ENCODE measurements at places on chromosomes 1 and 21. TPM values are rescaled to one million over a fixed set of nuclear protein-coding genes. Genes with fewer than 3 reads are reported as not detected.
A peak's percentile ranks its signal among the peaks of the same experiment; 100 is the strongest.

ELF3 gene
- 0.36 TPM for total RNA-seq

DNA sequence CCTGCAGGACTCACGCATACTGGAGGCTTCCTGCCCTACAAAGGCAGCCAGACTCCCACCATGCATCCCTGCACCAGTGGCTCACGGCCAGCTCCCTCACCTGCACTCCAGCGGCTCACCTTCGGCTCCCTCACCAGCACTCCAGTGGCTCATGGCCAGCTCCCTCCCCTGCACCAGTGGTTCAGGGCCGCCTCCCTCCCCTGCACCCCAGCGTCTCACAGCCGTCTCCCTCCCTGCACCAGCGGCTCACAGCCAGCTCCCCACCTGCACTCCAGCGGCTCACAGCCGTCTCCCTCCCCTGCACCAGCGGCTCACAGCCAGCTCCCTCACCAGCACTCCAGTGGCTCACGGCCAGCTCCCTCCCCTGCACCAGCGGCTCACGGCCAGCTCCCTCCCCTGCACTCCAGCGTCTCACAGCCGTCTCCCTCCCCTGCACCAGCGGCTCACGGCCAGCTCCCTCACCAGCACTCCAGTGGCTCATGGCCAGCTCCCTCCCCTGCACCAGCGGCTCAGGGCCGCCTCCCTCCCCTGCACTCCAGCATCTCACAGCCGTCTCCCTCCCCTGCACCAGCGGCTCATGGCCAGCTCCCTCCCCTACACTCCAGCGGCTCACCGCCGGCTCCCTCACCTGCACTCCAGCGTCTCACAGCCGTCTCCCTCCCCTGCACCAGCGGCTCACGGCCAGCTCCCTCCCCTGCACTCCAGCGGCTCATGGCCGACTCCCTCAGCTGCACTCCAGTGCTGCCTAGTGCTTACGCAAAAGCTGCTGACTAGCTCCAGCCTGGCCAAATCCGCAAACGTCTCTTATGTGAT, 324.5 kb downstream of the NPHP4 start:
- no peaks in the 10 kb centered on the region for H3K36me3 ChIP-seq
- H3K27ac ChIP-seq, result no peak overlapping the region
- no peak overlapping the region for H3K4me3 ChIP-seq
- DNase-seq, result no peak

PIGV gene
- total RNA-seq, result 12.4 TPM

DNA sequence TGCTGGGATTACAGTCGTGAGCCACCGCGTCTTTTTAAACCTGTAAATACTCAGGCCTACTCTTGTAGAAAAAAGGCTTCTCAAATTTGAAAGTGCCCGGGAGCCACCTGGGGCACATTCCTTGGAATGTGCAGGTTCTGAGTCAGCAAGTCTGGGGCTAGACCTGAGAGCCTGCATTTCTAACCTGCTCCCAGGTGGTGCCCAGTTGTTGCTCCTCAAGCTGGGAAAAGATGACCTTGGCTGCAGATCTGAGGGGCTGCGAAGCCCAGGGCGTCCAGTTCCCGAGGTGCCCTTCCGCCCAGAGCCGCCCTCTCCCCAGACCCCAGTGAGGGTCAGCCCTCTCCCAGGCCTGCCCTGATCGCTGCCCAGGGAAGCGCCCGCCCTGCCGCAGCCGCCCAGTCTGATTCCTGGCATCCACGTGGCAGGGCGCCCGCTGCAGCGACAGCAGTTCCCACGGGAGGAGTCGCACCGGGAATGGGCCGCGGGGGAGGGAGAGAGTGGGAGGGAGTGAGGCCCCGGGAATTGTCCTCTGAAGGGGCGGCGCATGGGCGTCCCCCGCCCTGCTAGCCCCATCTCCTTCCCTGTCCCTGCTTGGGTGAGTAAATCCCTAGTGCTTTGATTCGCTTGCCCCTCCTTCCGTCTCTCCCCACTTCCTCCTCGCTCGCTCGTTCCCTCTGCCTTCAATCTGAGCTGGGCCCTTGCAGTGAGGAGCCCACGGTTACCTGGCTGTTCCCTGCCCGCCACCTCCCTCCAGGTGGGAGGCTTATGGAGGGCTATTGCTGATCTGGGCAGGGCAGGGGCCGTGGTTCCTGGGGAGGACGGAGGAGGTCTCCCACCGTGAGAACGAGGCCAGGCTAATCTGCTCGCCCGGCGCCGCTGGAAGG, 18.8 kb upstream of the TENT5B start:
- H3K4me1 ChIP-seq, result peaks cover 28% of the 10 kb centered on the region
- no peaks in the 10 kb centered on the region for H3K27me3 ChIP-seq
- no peak for DNase-seq
- peak overlapping the region; percentile 88 for H3K27ac ChIP-seq

GRCh38 chr1:17258116-17258757, 9.3 kb downstream of the PADI3 start:
- no peak for DNase-seq
- H3K4me3 ChIP-seq, result no peak overlapping the region
- H3K27ac ChIP-seq, result no peak overlapping the region
- peaks cover 9% of the 10 kb centered on the region for H3K27me3 ChIP-seq
- H3K4me1 ChIP-seq, result no peaks in the 10 kb centered on the region

- no peak for DNase-seq
- peaks cover 16% of the 10 kb centered on the region for H3K27me3 ChIP-seq
- no peak overlapping the region for H3K4me3 ChIP-seq
- H3K4me1 ChIP-seq, result peaks cover 4% of the 10 kb centered on the region
- H3K36me3 ChIP-seq, result no peaks in the 10 kb centered on the region
These were observed 58.2 kb downstream of the NFASC start for GRCh38 chr1:204928671-204929486.

DNA sequence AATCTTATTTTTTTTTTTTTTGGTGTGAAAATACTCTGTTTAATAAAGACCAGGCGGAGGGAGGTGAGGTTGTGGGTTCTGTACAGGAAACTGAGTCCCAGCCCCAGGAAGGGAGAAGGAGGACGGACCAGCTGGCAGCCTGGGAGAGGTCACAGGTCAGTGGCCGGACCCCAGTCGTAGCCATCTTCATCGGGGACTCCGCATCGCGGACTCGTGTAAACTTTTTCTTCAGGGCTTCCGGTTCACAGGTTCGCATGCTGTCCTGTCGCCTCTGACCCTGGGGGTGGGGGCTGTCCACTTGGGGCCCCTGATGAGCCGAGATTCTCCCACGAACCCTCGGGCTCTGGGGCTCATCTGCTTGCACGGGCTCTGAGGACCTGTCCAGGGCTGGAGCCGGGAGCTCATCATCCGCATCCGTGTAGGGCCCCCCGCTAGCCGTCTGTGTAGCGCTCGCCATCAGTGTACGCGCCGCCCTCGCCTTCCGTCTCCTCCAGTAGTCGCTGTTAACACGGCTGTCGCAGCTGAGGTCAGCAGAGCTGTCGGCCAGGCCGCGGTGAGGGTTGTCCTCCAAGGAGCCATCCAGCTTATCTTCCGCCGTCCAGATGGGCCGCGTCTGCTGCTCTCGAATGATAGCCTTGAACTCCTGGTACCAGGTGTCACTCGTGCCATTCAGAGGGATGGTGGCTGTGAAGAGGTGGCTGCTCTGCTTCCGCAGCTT, 975.7 kb upstream of the PRMT6 start:
- peaks cover 2% of the 10 kb centered on the region for H3K27me3 ChIP-seq
- DNase-seq, result peak; percentile 89
- no peaks in the 10 kb centered on the region for H3K4me1 ChIP-seq
- no peaks in the 10 kb centered on the region for H3K36me3 ChIP-seq

CELA3A gene
- total RNA-seq, result not detected

DNA sequence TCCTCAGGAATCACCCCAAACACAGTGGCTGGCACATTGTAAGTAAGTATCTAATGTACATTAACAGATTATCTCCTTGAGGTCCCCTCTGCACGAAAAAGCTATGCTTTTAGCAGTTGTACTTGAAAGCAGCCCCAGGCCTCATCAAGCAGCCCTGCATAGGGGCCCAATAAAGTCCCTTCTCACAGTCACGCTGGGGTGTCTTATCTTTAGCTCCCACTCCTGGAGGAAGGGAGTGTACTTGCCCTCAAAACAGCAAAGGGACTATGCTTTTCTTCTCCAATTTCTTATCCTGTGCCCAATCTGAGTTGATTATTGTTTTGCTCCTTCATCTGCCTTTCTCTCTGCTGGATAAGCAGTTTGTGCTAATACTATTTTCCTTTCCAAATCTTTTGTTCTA, 168.8 kb upstream of the PLXNA2 start:
- no peaks in the 10 kb centered on the region for H3K36me3 ChIP-seq
- H3K27ac ChIP-seq, result no peak overlapping the region
- peaks cover 13% of the 10 kb centered on the region for H3K27me3 ChIP-seq
- no peaks in the 10 kb centered on the region for H3K4me1 ChIP-seq
- no peak for DNase-seq

DNA sequence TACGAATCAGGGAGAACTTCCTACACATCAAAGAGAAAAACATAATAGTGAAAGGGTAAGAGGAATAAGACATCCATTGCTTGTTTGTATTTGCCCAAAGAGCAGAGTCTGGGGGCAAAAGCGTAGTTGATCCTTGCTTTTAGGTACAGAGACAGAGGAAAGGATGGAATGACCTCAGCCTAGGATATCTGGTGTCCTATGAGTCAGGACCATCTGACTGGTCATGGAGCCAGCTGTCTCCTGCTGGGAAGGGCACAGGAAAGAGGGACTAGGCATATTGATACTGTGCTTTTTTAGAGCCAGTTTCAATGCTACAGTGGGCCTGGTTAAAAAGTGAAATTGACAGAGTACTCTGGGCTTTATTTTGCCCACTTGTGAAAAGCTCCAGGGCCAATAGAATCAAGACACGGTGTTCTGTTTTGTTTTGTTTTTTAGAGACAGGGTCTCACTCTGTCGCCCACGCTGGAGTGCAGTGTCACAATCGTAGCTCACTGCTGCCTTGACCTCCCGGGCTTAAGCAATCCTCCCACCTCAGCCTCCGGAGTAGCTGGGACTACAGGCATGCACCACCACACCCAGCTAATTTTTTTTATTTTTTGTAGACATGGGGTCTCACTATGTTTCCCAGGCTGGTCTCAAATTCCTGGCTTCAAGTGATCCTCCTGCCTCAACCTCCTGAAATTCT, 3.2 kb downstream of the PLEKHO1 start:
- no peak overlapping the region for H3K4me3 ChIP-seq
- H3K27me3 ChIP-seq, result no peaks in the 10 kb centered on the region
- peaks cover 61% of the 10 kb centered on the region for H3K4me1 ChIP-seq
- peak overlapping the region; percentile 68 for H3K27ac ChIP-seq
- no peak for DNase-seq

- H3K4me1 ChIP-seq, result peaks cover under 1% of the 10 kb centered on the region
- H3K36me3 ChIP-seq, result no peaks in the 10 kb centered on the region
- DNase-seq, result no peak
- H3K27me3 ChIP-seq, result no peaks in the 10 kb centered on the region
- no peak overlapping the region for H3K27ac ChIP-seq
These were observed 5.7 kb upstream of the CCT8 start for GRCh38 chr21:29078869-29079767.

DNA sequence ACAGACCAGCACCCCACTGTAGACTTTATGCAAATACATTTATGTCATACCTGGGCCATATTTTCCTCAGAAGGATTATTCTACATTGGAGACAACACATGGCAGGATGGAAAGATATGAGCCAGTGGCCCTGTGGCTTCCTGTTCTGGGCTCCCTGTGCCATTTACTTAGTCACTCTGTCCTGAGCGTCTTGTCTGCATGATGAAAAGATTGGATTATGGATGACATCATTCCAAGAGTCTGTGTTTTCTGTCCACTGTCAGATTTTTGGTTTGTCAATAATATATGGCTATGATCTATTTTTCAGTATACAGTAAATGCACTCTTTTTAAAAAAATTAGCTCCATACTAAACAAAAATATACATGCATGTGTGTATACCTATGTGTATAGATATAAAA, 30.8 kb downstream of the IGSF5 start:
- no peak overlapping the region for H3K27ac ChIP-seq
- H3K4me1 ChIP-seq, result peaks cover 17% of the 10 kb centered on the region
- DNase-seq, result no peak
- no peak overlapping the region for H3K4me3 ChIP-seq

- H3K27me3 ChIP-seq, result peaks cover 56% of the 10 kb centered on the region
- no peak overlapping the region for H3K4me3 ChIP-seq
- no peak overlapping the region for H3K27ac ChIP-seq
- no peak for DNase-seq
- no peaks in the 10 kb centered on the region for H3K4me1 ChIP-seq
These were observed 73.1 kb upstream of the TSHB start for GRCh38 chr1:114956570-114956969.

LCK gene
- not detected for total RNA-seq

GRCh38 chr1:172289448-172289847, 131.0 kb upstream of the C1orf105 start:
- H3K27ac ChIP-seq, result no peak overlapping the region
- no peaks in the 10 kb centered on the region for H3K27me3 ChIP-seq
- peaks cover 48% of the 10 kb centered on the region for H3K4me1 ChIP-seq
- no peak overlapping the region for H3K4me3 ChIP-seq
- no peaks in the 10 kb centered on the region for H3K36me3 ChIP-seq

RGS13 gene
- not detected for total RNA-seq

DNA sequence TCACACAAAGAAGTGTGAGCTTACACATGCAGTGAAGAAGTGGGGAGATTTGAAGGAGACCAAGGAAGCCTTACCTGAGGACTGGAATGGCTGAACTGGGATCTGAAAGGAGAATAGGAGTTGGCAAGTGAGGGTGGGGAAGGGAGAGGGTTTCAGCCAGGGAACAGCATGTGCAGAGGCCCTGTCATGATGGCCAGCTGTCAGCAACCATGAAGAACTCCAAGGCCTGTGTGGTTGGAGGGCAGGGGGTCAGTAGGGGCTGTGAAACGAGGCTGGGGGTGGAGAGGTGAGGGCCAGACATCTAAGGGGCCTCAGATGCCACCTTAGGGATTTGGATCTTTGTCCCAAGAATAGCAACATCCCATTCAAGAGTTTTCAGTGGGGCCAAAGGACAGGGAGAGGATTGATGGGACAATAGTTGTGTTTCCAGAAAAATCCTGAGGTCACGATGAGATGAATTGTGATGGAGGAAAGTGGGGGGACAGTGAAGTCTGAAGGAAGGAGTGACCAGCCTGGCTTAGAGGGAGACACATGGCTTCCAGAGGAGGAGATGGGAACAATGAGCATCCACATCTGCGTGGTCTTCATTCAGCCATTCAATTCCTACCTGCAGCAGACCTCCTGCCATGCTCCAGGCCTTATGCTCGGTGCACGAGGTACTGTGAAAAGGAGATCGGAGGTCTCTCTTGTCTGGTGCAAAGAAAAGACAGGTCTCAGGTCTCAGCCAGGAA, 187.6 kb downstream of the MATN1 start:
- no peak overlapping the region for H3K4me3 ChIP-seq
- peaks cover 2% of the 10 kb centered on the region for H3K27me3 ChIP-seq
- no peaks in the 10 kb centered on the region for H3K4me1 ChIP-seq
- no peak overlapping the region for H3K27ac ChIP-seq

POFUT2 gene
- total RNA-seq, result 72.4 TPM

GRCh38 chr1:197921235-197922069, 4.3 kb downstream of the LHX9 start:
- H3K27ac ChIP-seq, result no peak overlapping the region
- peaks cover 82% of the 10 kb centered on the region for H3K27me3 ChIP-seq
- no peak overlapping the region for H3K4me3 ChIP-seq
- H3K36me3 ChIP-seq, result peaks cover 6% of the 10 kb centered on the region
- DNase-seq, result no peak

- no peak for DNase-seq
- H3K27ac ChIP-seq, result no peak overlapping the region
- H3K4me3 ChIP-seq, result no peak overlapping the region
- H3K36me3 ChIP-seq, result no peaks in the 10 kb centered on the region
- H3K27me3 ChIP-seq, result no peaks in the 10 kb centered on the region
- peaks cover 19% of the 10 kb centered on the region for H3K4me1 ChIP-seq
These were observed 139.0 kb downstream of the CAMTA1 start for GRCh38 chr1:6923955-6924881.
